ENCODE measurements at places on chromosomes 11 and 22. TPM values are rescaled to one million over a fixed set of nuclear protein-coding genes. Genes with fewer than 3 reads are reported as not detected.

DDI1 gene
- not detected for total RNA-seq

OR8D4 gene
- total RNA-seq: 0.10 TPM

CACNA1I gene
- 4.5 TPM for total RNA-seq

GGTLC2 gene
- total RNA-seq: not detected

CHRNA10 gene
- total RNA-seq: 1.8 TPM

APOL1 gene
- total RNA-seq: 5.3 TPM

- no peak overlapping the region for H3K4me3 ChIP-seq
- peak; percentile 55 for DNase-seq
- no peaks in the 10 kb centered on the region for H3K4me1 ChIP-seq
- no peak overlapping the region for H3K27ac ChIP-seq
- no peaks in the 10 kb centered on the region for H3K36me3 ChIP-seq
- no peaks in the 10 kb centered on the region for H3K27me3 ChIP-seq
Measured at GRCh38 chr11:123330071-123330470, 100.0 kb upstream of the GRAMD1B start.

GRCh38 chr11:36577859-36578258 is 10.1 kb downstream of the RAG1 start:
- H3K4me1 ChIP-seq: no peaks in the 10 kb centered on the region
- DNase-seq: peak; percentile 9
- no peaks in the 10 kb centered on the region for H3K27me3 ChIP-seq
- H3K36me3 ChIP-seq: no peaks in the 10 kb centered on the region
- H3K4me3 ChIP-seq: no peak overlapping the region

DNA sequence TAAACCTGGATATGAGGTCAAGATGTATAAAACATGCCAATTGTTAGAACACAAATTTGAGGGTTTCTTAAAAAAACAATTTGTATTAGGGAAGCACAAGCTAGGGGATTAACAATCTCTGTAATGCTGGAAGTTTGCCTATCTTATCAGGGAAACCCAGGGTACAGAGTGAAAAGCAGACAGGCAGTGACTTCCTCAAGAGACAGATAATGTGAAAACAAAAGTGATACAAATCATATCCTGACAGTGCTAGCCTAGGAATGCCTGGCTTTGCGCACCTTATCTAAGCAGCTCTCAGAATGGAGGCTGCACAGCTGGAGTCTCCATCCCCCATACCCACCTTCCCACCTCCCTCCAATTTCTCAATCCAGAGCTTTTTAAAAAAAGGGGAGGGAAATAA is 22.5 kb upstream of the RBX1 start:
- no peaks in the 10 kb centered on the region for H3K4me1 ChIP-seq
- H3K36me3 ChIP-seq: peaks cover 22% of the 10 kb centered on the region

- H3K36me3 ChIP-seq: peaks cover 46% of the 10 kb centered on the region
- H3K27me3 ChIP-seq: peaks cover 11% of the 10 kb centered on the region
- no peak overlapping the region for H3K27ac ChIP-seq
Measured at GRCh38 chr11:64716473-64717267, 6.3 kb downstream of the NRXN2 start.

DNA sequence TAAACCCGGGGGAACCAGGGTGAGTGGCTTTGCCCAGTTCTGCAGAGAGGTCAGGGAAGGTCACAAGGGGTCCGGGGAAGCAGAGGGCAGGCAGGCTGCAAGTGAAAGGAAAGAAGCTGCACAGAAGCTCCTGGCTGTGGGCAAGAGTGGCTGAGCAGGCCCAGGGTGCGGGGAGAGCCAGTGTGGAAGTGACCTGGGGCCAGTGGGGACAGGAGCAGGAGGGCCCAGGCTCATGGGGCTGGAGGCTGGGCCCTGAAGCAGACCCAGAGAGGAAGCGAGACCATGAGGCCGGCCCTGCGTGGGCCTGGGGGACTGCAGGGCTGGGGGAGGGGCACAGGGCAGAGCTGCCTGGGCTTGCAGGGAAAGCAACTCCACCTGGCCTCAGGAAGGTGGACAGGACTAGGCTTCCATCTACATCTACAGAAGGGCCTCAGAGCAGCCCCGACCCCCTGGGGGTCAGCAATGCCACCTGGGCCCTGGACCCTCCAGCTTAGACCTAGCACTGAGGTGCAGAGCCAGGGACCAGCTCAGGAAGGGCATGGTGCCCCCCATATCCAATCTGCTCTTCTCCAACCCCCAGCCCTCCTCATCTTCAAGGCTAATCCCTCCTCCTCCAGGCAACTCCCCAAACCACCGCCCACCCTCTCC is 11.6 kb downstream of the IGF2 start:
- no peak overlapping the region for H3K4me3 ChIP-seq
- no peaks in the 10 kb centered on the region for H3K36me3 ChIP-seq
- no peak for DNase-seq

GRCh38 chr22:37275622-37276021 is 6.7 kb upstream of the CYTH4 start:
- no peak for DNase-seq
- no peaks in the 10 kb centered on the region for H3K4me1 ChIP-seq
- no peaks in the 10 kb centered on the region for H3K36me3 ChIP-seq
- H3K27me3 ChIP-seq: no peaks in the 10 kb centered on the region

- no peak overlapping the region for H3K4me3 ChIP-seq
- DNase-seq: no peak
- no peaks in the 10 kb centered on the region for H3K4me1 ChIP-seq
- H3K27ac ChIP-seq: peak overlapping the region; percentile 70
- H3K27me3 ChIP-seq: no peaks in the 10 kb centered on the region
Measured at GRCh38 chr11:110026858-110027626, 66.2 kb upstream of the ZC3H12C start.

- H3K4me1 ChIP-seq: no peaks in the 10 kb centered on the region
- no peaks in the 10 kb centered on the region for H3K36me3 ChIP-seq
- DNase-seq: no peak
- H3K27me3 ChIP-seq: no peaks in the 10 kb centered on the region
Measured at GRCh38 chr11:13427440-13427839, 35.6 kb downstream of the BTBD10 start.

DNA sequence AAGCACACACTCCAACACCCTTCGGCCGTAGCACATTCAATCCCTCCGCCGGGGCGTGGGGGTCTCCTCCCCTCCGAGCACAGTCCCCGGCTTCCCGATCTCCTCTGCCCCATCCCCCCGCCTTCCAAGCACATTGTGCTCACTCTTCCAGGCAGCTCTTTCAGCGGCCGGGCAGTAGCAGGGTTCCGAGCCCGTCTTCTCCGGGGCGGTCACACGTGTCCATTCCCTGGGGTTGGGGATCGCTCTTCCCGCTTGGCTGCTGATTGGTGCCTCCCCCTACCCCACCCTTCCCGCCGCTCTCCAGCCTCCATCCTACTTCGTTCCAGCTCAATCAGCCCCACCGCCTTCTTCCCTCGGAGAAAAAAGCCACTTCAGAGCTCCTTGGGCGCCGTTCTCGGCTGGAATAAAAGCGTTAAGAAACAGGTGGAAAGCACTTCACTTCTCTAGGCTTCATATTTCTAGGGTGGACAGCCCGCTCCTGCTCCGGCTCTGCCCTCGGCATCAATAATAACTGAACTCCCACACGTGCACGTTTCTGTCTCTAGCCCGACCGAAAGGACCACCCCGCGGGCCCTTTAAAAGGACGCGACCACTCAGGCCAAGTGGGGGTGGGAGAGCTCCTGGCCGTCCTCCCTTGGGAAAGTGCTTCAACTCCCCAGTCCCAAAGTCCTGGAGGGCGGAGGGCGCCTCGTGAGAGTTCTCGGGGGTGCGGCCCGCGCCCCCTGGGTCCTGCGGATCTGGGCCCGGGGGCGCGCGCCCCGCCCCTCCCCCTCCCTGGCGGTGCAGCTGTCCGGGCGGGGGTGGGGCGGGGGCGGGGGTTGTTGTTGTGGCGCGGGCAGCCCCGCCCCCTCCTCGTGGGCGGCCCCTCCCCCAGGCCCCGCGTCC is 464 bp upstream of the CECR2 start:
- DNase-seq: peak; percentile 90
- peak overlapping the region; percentile 61 for H3K4me3 ChIP-seq
- no peaks in the 10 kb centered on the region for H3K27me3 ChIP-seq
- H3K36me3 ChIP-seq: no peaks in the 10 kb centered on the region

GRCh38 chr11:68010090-68011041 is at the start of gene ALDH3B1:
Gene ALDH3B1, plus strand, starts transcription at chr11:68010327. Its CDS starts 4,971 bp downstream, at chr11:68015298.
- peak within 1 kb of the TSS; percentile 64 for H3K27ac ChIP-seq
- peaks cover 5% of the 10 kb centered on the region for H3K36me3 ChIP-seq
- no peak within 1 kb of the TSS for H3K4me3 ChIP-seq
- no peaks in the 10 kb centered on the region for H3K27me3 ChIP-seq

- peaks cover 12% of the 10 kb centered on the region for H3K36me3 ChIP-seq
- no peak overlapping the region for H3K4me3 ChIP-seq
- H3K27ac ChIP-seq: no peak overlapping the region
- H3K4me1 ChIP-seq: peaks cover 22% of the 10 kb centered on the region
- DNase-seq: no peak
Measured at GRCh38 chr22:23859201-23859600, 1.5 kb downstream of the SLC2A11 start.

GRCh38 chr11:43879789-43880639 is 617 bp upstream of the ALKBH3 start:
- peak overlapping the region; percentile 77 for H3K4me3 ChIP-seq
- peaks cover 7% of the 10 kb centered on the region for H3K36me3 ChIP-seq
- DNase-seq: no peak
- H3K27ac ChIP-seq: no peak overlapping the region
- H3K27me3 ChIP-seq: peaks cover 15% of the 10 kb centered on the region

DNA sequence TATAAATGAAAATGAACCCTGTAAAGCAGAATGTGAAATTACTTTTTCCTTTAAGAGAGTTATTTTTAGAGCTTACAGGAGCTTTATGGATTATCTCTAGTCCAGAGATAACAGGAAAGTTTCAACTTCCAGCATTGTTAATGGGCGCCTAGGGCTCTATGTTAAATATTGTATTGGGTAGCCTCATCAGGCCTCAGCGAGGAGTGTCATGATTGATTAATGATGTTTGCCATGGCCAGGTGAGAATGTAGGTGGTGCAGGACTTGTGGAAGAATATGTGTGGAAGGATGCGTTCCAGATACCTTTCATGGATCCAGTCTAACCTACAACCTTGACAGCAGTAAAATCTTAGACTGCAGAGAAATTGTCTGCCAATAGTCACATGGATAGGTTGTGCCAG is 50.6 kb downstream of the ME3 start:
- H3K4me3 ChIP-seq: no peak overlapping the region
- H3K36me3 ChIP-seq: no peaks in the 10 kb centered on the region
- no peaks in the 10 kb centered on the region for H3K27me3 ChIP-seq
- no peaks in the 10 kb centered on the region for H3K4me1 ChIP-seq
- H3K27ac ChIP-seq: no peak overlapping the region
- no peak for DNase-seq

GRCh38 chr11:1797391-1798125 is 33.8 kb upstream of the CTSD start:
- H3K27ac ChIP-seq: no peak overlapping the region
- no peaks in the 10 kb centered on the region for H3K36me3 ChIP-seq
- no peak overlapping the region for H3K4me3 ChIP-seq

- H3K27me3 ChIP-seq: no peaks in the 10 kb centered on the region
- no peak overlapping the region for H3K27ac ChIP-seq
- DNase-seq: no peak
- no peaks in the 10 kb centered on the region for H3K4me1 ChIP-seq
- no peaks in the 10 kb centered on the region for H3K36me3 ChIP-seq
- H3K4me3 ChIP-seq: no peak overlapping the region
Measured at GRCh38 chr11:59862252-59862651, 4.0 kb downstream of the TCN1 start.

DNA sequence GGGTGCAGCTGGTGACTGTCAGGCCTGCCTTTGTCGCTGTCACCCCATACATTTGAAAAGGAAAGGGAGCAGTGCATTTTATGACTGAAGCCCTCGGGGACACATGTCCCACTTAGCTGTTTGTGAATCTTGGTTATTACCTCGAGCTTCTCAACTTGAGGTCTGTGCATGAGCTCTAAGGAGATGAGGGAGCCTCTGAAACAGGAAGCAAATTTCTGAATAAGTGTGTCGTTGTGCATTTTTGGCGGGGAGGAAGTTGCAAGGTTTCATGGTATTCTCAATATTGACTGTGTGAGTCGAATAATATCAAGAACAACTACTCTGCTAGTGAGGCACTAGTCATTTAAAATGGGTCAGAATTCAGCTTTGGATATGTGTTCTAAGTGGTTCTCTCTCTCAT is 149.7 kb upstream of the PLET1 start:
- H3K36me3 ChIP-seq: no peaks in the 10 kb centered on the region
- H3K4me3 ChIP-seq: no peak overlapping the region
- H3K27ac ChIP-seq: no peak overlapping the region
- H3K27me3 ChIP-seq: no peaks in the 10 kb centered on the region
- DNase-seq: no peak

DNA sequence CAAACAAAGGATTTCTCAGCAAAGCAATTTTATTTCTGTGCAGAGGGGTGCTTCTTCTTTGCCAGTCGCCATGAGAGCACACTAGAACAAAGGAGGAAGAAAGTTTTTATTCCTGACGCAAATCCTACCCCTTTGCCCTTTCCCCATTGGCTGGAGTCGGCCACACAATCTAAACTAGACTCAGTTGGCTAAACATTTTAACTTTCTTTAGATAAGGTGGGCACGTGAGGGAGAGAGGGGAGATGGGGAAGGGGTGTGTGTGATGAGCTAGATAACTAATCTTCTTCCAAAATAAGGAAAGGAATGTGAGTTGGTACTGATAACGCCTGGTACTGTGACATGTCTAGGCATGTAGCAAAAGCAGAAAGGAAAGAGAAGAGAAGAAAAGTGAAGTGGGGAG is 626 bp downstream of the TRIM22 start:
- H3K4me3 ChIP-seq: peak overlapping the region; percentile 28
- H3K27me3 ChIP-seq: no peaks in the 10 kb centered on the region
- peak overlapping the region; percentile 75 for H3K27ac ChIP-seq
- H3K36me3 ChIP-seq: no peaks in the 10 kb centered on the region
- DNase-seq: no peak

DNA sequence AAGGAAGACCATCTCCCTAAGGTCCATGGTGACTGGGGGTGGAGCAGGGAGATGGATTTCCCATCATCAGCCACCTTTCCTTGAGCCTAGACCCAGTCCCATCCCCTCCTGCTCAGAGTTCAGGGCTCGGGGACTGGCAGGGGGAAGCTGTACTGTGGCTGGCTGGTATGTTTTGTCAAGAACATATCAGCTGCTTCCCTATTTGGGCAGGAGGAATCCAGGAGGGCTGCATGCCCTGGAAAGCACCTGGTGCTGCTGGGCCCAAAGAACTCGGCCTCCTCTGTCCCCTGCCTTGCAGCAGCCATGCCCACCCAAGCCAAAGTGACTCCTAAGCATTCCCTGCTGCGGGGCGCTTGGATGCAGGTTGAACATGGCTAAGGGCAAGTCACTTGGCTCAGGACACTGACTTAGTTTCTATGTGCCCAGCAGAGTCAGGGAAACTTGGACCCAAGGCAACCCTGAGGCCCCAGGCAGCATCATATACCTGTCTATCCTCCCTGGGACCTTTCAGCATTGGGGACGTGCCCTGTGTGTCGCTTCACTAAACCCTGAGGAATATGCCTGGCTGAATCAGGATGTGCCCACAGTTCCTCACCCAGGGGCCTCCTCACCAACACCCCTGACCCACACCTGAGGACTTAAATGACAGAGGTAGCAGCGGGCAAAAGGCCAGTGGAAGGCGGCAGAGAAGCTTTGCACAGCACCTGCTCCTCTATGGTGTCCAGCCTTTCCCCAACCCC is 43.1 kb downstream of the BUD13 start:
- no peaks in the 10 kb centered on the region for H3K27me3 ChIP-seq
- no peak for DNase-seq
- H3K27ac ChIP-seq: no peak overlapping the region
